ENCODE measurements at places on chromosomes 7 and 10.

- no peak for DNase-seq
These were observed 205.9 kb downstream of the SEC23IP start for GRCh38 chr10:120098232-120098930.

DNA sequence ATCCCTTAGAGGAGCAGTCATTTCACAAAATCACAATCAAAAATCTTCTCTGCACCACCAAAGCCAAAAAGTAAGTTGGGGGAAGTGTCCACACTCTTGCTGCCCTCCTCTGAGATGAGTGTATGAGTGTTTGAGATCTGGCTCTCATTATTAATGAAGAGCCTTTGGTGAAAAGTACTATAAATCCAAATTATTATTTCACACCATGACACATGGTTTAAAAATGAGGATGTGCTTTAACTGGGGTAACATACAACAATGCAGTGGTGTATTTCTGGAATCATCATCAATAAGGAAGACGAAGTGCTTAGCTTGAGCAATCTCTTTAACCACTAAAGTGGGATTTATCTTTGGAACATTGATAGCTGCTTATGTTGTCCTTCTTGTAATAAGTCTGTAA is 114.2 kb upstream of the ADAM12 start:
- no peak for DNase-seq

GRCh38 chr7:75866489-75867389 is 12.1 kb upstream of the RHBDD2 start:
- peak; percentile 64 for DNase-seq

DNA sequence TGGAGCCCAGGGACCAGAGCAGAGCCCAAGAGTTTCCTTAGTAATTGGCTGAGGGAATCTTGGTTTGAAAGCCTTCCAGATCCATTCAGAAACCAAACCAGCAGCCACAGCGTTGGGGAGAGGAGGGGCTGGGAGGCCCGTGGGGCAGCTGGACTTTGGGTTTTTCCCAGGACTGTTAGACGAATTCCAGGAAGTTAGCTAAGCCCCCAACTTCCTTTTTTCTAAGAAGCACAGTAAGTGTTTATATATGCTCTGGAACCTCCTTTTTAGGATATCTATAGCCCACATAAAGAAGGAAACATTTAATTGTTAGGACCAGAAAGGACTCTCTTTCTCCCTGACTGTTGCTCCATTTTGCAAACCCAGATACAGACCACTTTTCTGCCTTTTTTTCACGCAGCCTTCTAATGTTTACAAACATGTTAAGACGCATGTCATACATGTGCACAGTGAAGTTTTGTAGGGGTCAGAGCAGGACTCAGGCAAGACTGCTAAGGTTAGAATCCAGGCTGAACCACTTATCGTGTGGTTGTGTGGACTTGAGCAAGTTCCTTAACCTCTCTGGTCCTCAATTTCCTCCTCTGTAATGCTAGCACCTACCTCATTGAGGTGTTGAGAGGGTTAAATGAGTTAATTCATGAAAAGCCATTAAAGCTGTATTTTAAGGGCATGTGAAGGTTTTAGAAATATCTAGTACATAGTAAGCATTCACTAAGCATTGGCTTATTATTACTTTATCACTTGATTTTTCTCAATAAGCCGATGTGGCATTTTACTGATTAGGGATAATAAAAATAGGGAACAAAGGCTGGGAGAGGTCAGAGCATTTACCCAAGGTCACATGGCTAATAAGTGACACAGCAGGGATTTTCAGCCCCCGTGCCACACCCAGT is 42.4 kb downstream of the TBATA start:
- DNase-seq, result no peak

DNA sequence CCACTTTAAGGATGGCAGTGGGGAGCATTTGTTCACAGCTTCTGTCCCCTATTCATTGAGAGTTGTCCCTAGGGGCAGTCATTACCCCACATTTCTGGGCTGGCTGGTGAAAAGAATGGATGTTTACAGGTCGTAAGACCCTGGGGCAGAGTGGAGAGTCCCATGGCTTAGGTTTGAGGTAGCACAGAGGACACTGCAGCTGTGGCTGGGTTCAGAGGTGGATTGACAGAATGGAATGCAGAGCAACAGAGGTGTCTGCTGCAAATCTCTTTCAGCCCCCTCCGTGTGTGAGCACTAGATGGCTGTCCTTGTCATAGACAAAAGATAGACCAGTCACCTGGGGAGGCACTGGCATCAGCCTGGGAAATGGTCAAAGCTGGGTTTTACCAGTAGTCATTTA is 141.9 kb downstream of the CACNB2 start:
- no peak for DNase-seq
